ENCODE measurements at places on chromosomes 4 and X. TPM values are rescaled to one million over a fixed set of nuclear protein-coding genes. Genes with fewer than 3 reads are reported as not detected.

- DNase-seq: no peak
Measured at GRCh38 chrX:130144509-130144908, 21.1 kb downstream of the AIFM1 start.

DNA sequence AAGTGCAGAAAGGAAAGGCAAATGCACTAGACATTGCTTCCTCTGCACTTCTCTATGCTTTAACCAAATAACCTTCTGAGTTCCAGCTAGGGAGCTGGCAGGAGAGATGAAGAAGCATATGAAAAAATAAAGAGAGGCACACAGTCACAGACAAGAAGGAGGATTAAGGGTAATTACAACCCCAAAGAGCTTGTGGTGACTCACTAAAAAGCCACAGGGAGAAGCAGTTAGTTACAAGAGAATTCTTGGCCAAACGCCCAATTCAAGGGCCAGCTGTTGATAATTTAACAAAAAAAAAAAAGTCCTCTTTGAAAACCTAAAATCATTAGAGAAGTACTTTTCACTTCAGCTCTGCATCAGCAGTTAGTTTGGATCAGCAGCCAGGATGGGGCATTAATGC, 478.0 kb downstream of the KCNIP4 start:
- no peak for DNase-seq

- no peak for DNase-seq
Measured at GRCh38 chr4:14596028-14596427, 406.3 kb upstream of the CPEB2 start.

- no peak for DNase-seq
Measured at GRCh38 chr4:56844802-56845580, 23.5 kb upstream of the SPINK2 start.

DNA sequence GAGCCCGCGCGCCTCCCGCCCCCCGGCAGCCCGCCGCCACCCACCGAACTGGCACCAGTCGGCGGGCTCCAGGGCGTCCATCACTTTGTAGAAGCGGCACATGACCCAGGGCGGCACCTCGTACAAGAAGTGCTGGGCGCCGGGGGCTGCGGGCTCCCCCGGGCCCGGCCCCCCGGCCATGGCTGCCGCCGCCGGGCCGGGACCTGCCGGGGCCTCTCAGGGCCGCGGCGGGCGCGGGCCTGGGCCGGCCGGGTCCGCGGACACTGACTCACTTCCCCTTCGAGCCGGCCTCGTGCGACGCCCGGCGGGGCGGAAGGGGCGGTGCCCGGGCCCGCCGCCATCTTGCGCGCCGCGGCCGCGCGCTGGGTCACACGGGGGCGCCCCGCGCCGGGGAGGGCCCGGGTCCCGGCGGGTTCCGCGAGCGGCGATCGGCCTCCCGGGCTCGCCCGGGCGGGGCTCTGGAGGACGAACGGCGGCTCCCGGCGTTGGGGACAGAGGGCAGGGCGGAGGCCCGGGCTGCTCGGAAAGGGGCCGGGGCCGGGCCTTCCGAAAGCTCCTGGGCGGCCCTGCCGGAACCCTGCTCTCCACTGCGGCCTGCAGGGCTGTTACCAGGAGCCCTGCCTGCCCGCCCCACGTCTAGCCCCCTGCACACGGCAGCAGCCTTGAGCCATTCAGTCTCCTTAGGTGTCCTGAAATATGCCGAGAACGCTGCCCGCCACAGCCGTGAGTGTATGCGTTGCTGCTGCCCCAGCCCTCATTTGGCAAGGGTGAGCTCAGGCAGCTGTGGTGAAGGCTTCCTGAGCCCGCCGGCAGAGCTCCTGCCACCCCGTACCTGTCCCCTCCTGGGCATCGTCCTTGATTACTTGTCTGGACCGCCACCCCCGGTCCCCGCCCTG, at the start of gene IRAK1:
Gene IRAK1 (minus strand): TSS at position 270 of the 896 bp plus-strand sequence. CDS start 90 bp downstream, at position 180.
- DNase-seq: peak; percentile 88

The PLXNA3 gene
- 32.7 TPM for total RNA-seq

The CDX4 gene
- total RNA-seq: not detected

Measured in right cardiac atrium (tissue), 5 donors.